M059J (cell line): ENCODE measurements at places on chromosomes 2 and 18.
A peak's percentile ranks its signal among the peaks of the same experiment; 100 is the strongest.

GRCh38 chr18:76986406-76986805 lies 146.2 kb downstream of the MBP start:
- no peak for DNase-seq

GRCh38 chr2:30776831-30777635 lies 30.2 kb downstream of the CAPN13 start:
- DNase-seq = no peak

GRCh38 chr2:72191441-72191840 lies 43.8 kb upstream of the CYP26B1 start:
- no peak for DNase-seq

GRCh38 chr18:48829443-48830149 lies 121.2 kb downstream of the SMAD7 start:
- DNase-seq = no peak

DNA sequence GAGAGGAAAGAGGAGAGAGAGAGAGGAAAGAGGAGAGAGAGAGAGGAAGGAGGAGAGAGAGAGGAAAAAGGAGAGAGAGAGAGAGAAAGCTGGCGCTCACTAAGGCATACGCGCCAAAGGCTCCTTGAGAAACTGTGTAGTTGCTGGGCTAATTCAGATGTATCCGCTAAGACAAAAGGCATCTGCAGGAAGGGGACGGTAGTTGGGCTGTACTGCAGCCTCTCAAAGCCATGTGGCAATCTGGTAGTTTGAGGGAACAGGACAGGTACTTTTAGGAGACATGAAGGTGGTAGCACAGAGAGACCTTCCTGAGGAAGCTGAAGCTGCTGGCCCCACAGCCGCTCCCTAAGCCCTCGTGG lies 31.6 kb downstream of the THNSL2 start:
- DNase-seq = no peak

- peak; percentile 13 for DNase-seq
These were observed 36.8 kb downstream of the KCNG3 start for GRCh38 chr2:42457011-42457410.

DNA sequence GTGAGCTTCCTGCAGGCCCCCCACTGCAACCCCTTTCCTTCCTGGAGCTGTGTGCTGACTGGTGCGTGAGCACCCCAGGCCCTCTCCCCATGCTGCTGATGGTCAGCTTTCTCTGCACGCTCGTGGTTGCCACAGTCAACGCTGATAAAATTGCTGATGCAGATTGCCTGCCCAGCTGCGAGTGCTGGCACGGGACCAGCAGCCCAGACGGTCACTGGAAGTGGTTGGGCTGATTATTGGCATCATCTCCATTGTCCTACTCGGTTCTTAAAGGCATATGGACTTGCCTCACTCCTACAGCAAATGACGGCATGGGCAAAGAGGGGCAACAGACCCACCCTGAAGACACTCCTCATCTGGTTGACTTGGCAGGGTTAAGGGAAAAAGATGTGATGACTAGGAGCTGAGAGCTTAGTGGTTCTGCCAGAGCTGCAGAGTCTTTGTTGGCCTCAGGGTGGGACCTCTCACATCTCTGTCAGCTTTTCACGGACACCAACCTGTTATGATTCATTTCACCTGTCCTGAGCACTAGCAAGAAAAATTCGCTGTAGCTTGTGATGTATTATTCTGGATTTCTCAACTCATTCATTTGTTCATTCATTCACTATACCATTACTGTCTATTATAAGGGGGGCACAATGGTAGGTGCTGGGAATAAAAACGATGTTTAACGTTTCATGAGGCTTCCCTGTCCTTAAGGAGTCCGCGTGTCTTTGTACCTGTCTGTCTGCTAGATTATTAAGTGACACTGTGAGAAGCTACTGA lies 38.4 kb downstream of the PAX8 start:
- peak; percentile 92 for DNase-seq

DNA sequence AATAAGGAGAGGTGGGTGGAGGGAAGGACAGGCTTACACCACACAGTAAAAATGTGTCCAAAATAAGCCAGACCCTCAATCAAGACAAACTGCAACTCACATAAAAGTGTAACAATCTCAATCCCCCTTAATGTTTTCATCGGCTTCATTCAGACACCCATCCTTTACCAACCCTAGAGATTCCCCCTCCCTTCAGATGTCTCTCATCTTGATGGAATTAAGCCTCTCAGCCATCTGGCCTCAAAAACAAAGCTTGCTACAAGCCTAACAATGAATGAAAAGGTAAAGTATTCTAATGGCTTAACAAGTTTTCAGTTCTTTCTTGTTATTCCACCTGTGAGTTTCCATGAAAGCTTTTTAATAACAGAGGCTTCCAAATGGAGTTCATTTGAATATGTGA lies 5.2 kb downstream of the RTTN start:
- no peak for DNase-seq
